Activated CD4-positive, alpha-beta T cell treated with anti-CD3 and anti-CD28 coated beads for 36 hours (primary cell): ENCODE measurements at places on chromosomes 11 and 22.
A peak's percentile ranks its signal among the peaks of the same experiment; 100 is the strongest.

- no peak for DNase-seq
- no peaks in the 10 kb centered on the region for H3K36me3 ChIP-seq
- H3K4me3 ChIP-seq: no peak overlapping the region
- no peaks in the 10 kb centered on the region for H3K4me1 ChIP-seq
- H3K27me3 ChIP-seq: peaks cover 9% of the 10 kb centered on the region
Observed at GRCh38 chr22:49100316-49100715, 727.4 kb downstream of the BRD1 start.

GRCh38 chr11:73189315-73189714, 28.8 kb upstream of the P2RY2 start:
- DNase-seq: no peak
- no peak overlapping the region for H3K4me3 ChIP-seq
- H3K27ac ChIP-seq: no peak overlapping the region
- H3K27me3 ChIP-seq: peaks cover under 1% of the 10 kb centered on the region
- no peaks in the 10 kb centered on the region for H3K36me3 ChIP-seq
- peaks cover 6% of the 10 kb centered on the region for H3K4me1 ChIP-seq

DNA sequence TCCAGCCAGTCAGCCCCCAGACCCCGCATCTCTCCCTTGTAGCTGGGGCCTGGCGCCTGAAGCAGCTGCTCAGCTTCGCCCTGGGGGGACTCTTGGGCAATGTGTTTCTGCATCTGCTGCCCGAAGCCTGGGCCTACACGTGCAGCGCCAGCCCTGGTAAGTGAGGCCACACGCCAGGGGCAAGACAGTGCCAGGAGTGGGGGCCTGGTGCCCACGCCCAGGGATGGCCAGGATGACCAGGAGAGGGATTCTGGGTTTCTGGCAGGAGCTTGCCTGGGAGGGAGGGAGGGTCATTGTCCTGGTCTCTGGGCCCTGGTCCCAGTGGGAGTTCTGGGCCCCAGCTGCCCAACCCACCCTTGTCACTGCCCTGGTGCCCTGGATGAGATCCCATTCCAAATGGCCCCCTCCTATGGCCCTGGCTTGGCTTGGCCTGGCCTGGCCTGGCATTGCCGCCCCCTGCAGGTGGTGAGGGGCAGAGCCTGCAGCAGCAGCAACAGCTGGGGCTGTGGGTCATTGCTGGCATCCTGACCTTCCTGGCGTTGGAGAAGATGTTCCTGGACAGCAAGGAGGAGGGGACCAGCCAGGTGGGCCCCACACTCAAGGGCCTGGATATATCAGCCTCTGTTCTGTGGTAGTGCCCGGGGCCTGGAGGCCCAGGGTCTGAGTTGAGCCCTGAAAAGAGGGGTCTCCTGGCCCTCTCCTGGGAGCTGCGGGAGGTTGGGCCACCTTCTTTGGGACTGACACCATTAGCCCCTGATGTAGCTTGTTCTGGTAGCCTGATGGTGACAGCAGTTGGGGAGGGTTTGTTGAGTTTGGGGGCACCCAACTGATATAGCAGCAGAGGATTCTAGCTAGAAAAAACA, 3.7 kb downstream of the SLC39A13 start:
- H3K27me3 ChIP-seq: no peaks in the 10 kb centered on the region
- peaks cover 12% of the 10 kb centered on the region for H3K4me1 ChIP-seq
- DNase-seq: peak; percentile 80
- peaks cover 11% of the 10 kb centered on the region for H3K36me3 ChIP-seq
- H3K4me3 ChIP-seq: no peak overlapping the region
- no peak overlapping the region for H3K27ac ChIP-seq

GRCh38 chr22:36439481-36440271, 41.8 kb downstream of the TXN2 start:
- no peaks in the 10 kb centered on the region for H3K27me3 ChIP-seq
- no peaks in the 10 kb centered on the region for H3K36me3 ChIP-seq
- peak; percentile 64 for DNase-seq
- H3K4me1 ChIP-seq: peaks cover 44% of the 10 kb centered on the region
- H3K27ac ChIP-seq: peak overlapping the region; percentile 6

- H3K27me3 ChIP-seq: no peaks in the 10 kb centered on the region
- H3K4me3 ChIP-seq: no peak overlapping the region
- no peaks in the 10 kb centered on the region for H3K4me1 ChIP-seq
- no peaks in the 10 kb centered on the region for H3K36me3 ChIP-seq
- H3K27ac ChIP-seq: no peak overlapping the region
Observed at GRCh38 chr22:39710380-39711150, 140.0 kb downstream of the CACNA1I start.

DNA sequence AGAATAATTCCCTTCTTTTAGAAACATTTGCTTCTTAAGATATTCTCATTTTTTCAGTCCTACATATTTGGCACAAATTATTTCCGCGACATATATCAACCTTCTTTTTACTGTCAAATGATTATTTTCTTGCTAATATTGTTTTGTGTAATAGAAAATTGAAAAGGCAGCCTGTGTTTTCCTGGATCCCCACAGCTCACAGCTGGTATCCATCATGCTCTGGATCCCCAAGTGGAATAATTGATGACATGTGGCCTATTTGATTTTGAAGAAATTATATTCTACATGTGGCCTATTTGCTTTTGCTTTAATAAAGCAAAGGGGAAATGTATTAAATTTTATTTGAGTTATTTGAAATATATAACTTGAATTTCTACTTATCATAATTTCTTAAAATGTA, 199.4 kb upstream of the LUZP2 start:
- H3K4me1 ChIP-seq: no peaks in the 10 kb centered on the region
- no peak for DNase-seq
- H3K4me3 ChIP-seq: no peak overlapping the region
- no peaks in the 10 kb centered on the region for H3K36me3 ChIP-seq
- no peaks in the 10 kb centered on the region for H3K27me3 ChIP-seq

DNA sequence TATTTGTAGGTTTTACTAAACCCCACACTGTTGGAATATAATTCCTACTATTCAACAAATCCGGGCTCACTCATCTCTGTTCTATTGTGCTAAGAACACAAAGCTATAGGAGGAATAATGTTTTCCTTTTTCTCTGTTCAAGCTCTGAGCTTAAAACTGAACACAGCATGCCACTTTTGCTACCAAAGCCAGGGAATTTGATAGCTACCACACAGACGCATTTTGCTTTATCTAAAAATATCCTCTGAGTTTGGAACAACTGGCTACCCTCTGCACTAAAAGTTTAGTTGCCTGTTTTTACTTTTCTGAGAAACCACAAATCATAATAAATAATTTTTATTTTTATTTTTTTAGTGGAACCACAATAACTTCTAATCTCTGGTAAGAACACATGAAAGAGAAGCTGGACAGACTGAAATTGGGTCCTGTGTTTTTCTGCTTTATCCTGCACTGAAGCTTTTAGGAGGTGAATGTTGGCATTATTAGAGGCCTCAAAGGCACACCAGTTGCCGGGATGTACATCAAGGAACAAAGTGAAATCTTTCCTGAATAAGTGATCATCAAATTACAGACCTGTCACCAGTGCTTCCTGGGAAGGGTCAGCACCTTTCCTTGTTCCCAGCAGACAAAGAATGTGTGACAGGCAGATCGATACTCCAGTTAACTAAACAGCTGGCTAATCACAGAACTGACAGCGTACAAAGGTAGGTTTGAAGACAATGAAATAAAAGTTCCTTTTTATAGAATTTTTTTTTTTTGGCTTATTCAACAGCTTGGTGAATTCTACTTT, 523.2 kb upstream of the TENM4 start:
- H3K36me3 ChIP-seq: no peaks in the 10 kb centered on the region
- no peaks in the 10 kb centered on the region for H3K27me3 ChIP-seq
- no peak overlapping the region for H3K27ac ChIP-seq
- H3K4me3 ChIP-seq: no peak overlapping the region
- H3K4me1 ChIP-seq: no peaks in the 10 kb centered on the region

DNA sequence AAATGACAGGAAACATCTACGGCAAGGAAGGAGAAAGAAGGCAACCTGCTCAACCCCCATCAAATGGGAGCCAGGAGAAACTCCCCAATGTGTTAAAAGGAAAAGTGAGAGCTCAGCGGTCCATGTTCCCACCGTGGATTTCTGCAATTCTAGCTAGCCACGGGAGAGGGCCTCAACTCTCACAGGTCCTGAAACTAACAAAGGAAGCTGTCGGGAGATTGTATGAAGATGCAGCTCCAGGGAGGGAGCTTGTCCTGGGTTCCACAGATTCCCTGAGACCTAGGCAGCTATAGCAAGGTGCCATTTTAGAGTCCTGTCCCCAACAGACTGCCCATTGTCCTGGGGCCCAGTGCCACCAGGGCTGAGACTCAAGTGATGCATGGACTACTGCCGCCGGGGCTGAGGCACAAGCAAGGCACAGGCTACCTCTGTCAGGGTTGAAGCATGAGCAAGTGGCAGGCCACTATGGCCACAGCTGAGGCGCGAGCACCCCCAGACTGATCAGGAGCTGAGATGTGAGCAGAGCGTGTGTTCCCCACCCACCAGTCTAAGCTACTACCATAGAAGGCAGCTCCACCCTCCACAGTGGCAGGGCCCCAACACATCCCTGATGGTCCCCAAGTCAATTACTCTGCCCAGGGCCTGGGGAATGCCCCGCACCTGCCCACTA, 31.3 kb downstream of the RSF1 start:
- DNase-seq: no peak
- peaks cover 39% of the 10 kb centered on the region for H3K36me3 ChIP-seq
- peak overlapping the region; percentile 40 for H3K27ac ChIP-seq
- H3K4me3 ChIP-seq: no peak overlapping the region
- H3K27me3 ChIP-seq: no peaks in the 10 kb centered on the region

- no peak overlapping the region for H3K27ac ChIP-seq
- no peaks in the 10 kb centered on the region for H3K36me3 ChIP-seq
- no peak for DNase-seq
- peaks cover 31% of the 10 kb centered on the region for H3K27me3 ChIP-seq
Observed at GRCh38 chr11:2128130-2128510, 11.1 kb downstream of the IGF2 start.

GRCh38 chr11:134749040-134749839, 337.2 kb upstream of the B3GAT1 start:
- H3K4me3 ChIP-seq: no peak overlapping the region
- no peak for DNase-seq
- H3K4me1 ChIP-seq: no peaks in the 10 kb centered on the region
- H3K27ac ChIP-seq: no peak overlapping the region
- peaks cover 11% of the 10 kb centered on the region for H3K27me3 ChIP-seq
